ENCODE measurements at places on chromosomes 6 and 20. TPM values are rescaled to one million over a fixed set of nuclear protein-coding genes. Genes with fewer than 3 reads are reported as not detected.

The HLA-DQB1 gene
- polyA plus RNA-seq = not detected

The UBE2J1 gene
- polyA plus RNA-seq = 44.4 TPM

The PLAGL2 gene
- polyA plus RNA-seq = 8.2 TPM

The SRSF12 gene
- polyA plus RNA-seq = 0.06 TPM

The GRM1 gene
- 0.03 TPM for polyA plus RNA-seq

The WFDC13 gene
- not detected for polyA plus RNA-seq

The RGL2 gene
- 101 TPM for polyA plus RNA-seq

The SIM1 gene
- 0.14 TPM for polyA plus RNA-seq

The ARMH2 gene
- not detected for polyA plus RNA-seq

The LTA gene
- polyA plus RNA-seq = not detected

The KIF25 gene
- not detected for polyA plus RNA-seq
